NCI-H2107 (cell line): ENCODE measurements at places on chromosomes 7 and 10.

- DNase-seq, result no peak
These were observed 42.2 kb upstream of the PFKP start for GRCh38 chr10:3025026-3025683.

DNA sequence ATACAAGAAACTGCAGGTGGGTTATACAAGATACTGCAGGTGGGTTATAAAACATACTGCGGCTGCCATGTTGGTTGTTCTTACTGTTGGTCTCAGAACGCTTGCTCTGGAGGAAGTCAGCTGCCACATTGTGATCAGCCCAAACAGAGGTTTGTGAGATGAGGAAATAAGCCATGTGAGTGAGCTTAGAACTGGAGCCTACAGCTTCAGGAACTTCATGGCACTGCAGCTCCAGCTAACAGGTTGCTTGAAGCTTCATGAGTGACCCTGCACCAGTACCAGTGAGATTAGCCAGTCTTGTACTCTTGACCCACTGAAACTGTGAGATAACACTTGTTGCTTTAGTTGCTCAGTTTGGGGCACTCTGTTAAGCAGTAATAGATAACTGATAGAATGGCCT, 74.5 kb upstream of the PRKCQ start:
- no peak for DNase-seq

GRCh38 chr7:34073676-34074075, 168.3 kb downstream of the BMPER start:
- no peak for DNase-seq

DNA sequence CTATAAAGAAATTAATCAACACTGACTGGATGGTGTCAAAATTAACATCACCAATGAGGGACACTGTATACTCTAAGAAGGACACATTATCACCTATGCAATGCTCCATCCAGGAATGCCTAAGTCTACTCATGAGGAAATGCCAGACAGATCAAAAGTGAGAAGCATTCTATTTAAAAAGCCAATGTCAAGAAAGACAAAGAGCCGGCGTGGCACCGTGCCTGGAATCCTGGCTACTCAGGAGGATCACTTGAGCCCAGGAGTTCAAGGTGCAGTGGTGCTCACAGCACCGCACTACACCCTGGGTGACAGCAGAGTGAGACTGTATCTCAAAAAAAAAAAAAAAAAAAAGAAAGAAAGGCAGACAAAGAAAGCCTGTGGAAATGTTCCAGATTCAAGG, 45.5 kb upstream of the ANAPC16 start:
- no peak for DNase-seq

DNA sequence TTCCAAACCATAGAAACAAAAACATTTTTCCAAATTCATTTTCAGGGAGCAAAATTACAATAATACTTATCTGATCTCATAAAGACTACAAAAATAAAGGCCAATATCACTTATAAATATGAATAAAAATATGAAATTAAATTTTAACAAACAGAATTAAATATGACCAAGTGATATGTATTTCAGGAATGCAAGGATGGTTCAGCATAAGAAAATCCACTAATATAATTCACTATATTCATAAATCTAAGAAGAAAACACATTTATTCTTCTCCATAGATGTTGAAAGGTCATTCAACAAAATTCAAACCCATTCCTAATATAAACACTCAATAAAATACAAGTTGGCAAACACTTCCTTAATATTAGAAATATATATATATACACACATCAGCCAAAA, 115.2 kb upstream of the TMEM168 start:
- no peak for DNase-seq

DNA sequence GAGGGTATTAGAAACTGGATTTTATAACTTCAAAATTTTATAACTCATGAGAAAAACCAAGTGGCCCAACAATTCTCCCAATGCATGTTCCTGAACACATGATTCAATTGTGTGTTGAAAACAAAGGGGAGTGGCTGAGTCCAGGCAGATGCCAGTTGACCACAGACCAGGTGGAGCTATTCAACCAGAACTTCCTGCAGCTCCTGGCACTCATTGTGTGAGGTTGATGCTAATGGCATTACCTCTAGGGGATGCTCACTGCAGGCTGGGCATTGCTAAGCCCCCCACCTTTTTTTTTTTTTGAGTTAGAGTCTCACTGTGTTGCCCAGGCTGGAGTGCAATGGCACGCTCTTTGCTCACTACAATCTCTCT, 20.3 kb downstream of the MYOF start:
- DNase-seq, result peak; percentile 45

DNA sequence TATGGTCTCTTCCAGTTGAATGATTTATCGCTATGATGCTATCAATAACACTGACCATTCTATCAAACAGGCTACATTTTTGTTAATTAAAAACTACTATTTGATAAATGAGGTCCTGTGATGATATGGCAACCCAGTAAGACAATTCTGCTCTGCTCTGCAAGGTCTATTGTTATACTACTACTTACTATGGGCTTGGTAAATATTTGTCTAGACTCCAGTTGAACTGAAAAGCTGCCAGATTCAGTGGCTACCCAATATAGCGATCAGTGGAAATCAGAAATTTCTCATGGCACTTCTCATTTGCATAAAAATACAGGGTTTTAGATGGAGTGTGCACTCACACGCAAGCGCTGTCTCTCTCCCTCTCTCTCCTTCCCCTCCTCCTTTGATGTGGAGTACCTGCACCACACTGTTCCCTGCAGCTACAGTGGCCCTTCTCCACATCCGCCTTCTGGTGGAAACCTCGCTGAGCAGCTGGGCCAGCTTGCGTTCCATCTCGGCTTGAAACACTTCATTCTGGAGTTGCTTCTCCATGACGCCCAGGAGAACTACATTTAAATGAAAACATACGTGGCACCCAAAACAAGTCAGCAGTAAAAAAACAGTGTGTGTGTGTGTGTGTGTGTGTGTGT, 77.9 kb downstream of the KIAA1549 start:
- no peak for DNase-seq

DNA sequence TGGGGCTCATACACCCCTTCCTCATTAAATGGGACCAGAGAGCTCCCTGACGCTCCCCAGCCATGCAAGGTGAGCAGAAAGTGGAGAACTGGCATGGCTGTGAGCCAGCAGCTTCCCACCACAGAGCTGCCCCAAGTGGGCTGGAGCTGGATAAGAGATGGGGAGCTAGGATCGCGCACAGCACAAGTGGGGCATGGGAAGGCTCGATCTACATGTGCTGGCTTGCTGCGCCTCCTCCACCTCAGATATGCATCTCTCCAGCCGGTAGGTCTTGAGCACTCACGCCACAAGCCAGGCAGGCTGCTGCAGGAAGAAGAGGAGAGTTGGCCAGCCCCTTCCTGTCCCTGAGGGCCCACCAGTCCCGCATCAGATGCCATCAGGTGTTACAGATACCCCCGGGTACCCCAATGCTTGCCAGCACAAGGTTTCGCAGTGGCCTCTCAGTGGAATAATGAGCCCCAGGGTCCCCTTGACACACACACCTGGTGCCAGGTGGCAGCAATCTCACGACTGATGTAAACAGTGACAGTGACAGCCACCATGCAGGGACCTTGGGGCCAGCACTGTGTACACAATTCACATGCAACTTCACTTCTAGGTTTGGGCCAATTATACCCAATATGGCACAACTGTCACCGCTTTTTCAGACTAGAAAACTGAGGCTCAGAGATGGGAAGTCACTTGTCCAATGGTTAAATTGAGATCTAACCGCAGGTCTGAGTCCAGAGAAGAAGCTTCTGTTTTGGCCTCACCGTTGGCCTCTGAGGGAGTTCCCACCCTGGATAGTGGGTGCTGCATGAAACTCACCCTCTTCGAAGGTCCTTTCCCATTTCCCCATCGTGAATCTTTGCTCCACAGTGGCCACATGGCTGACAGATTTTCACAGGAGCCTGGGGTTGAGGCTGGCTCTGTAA, 79.3 kb downstream of the OAT start:
- no peak for DNase-seq

DNA sequence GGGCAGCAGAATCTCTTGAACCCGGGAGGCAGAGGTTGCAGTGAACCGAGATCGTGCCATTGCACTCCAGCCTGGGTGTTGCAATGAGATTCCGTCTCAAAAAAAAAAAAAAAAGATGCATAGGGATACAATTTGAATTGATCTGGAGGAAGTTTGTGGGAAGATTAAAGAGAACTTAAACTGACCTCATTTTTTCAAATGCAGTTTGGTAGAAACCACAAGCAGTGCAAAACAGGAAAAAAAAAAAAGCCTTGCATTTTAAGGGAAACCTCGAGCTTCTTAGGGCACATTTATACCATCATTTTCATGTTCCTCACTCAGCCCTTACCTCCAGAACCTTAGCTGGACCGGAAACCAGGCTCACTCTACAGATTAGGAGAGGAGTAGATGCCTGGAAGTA, 2.8 kb downstream of the KCTD7 start:
- DNase-seq, result no peak

DNA sequence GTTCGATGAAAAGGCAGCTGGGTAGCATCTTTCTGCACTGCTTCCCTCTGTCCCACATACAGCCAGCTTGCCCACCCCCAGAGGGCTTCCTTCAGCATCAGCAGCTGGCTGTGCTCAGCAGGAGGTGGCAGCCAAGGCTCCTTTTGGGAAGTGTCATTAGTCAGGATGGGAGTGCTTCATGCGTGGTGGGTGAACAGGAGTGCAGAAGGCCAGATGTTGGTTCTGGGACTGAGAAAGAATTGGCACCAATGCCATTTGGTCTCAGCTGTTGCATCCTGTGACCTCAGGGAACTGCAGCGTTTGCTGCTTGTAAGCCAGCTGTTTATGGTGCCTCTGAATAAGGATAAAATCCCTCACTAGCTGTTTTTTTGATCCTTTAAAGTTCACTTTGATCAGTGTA, 131.1 kb upstream of the SORCS3 start:
- DNase-seq, result no peak

DNA sequence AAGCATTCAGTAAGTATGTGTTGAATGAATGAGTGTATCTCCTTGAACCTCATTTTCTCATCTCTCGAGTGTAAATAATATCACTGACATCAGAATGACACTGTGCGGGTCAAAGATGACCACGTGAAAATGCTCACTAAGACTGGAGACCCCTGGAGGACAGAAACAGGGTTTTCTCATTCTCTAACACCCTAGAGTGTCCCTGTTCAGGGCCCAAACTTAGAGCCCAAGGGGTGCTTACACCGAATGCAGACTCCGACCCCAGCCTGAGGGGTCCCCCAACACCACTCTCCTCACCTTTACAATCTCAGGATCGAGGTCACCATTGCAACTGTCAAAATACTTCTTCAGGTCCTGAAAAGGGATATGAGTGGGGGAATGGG, 1.4 kb downstream of the CDK5 start:
- no peak for DNase-seq

DNA sequence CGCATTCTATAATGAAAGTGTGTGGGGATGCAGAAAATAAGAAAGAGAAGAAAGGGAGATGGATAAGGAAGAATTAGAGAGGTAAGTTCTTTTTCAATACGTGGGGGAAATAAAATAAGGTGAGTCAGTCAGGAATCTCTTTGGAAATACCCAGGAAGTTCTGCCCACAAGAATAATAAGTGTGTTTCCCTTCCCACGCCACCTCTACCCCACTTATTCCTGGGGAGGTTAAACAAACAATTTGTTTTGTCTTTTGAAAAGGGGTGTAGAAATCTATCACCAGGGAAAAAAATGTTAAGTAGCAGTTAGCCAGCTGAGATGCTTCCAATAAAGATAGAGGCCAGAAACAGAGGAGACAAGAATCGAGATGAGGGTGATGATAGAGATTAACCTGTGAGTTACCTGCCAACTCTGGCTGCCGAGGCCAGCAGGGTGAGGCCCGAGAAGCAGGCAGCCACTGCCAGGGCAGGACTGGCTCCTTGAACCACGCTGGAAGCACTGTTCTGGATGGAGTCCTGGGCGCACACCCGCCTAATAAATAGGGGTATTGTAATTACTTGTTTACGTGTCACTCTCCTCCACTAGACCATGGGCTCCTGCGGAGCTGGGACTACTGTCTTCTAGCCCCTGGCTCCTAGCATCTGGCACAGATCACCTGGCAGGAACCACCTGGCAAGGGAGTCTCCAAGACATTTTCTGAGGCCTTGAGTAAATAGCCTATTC, 191.3 kb downstream of the FGFR2 start:
- DNase-seq, result no peak

- no peak for DNase-seq
These were observed 22.6 kb upstream of the CROT start for GRCh38 chr7:87322912-87323311.

- no peak for DNase-seq
These were observed 32.1 kb downstream of the SLC29A4 start for GRCh38 chr7:5314864-5315263.

DNA sequence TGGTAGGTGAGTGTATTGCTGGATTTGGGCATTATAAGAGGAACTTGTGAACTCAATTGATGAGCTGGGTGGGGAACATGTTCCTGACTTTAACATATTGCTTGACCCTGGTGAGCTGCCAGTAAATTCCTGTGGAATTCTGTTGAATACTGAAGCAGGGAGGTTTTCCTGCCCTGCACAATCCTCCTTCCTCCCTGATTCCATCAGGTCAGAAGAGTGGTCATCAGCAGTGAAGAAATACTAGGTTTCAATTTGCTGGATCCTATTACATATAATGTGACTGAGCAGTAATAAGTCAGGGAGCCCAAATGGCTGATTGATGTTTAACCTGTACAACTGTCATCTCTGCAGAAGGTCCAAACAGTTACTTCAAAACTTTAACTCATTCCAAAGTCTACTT, 581.2 kb downstream of the SUGCT start:
- no peak for DNase-seq

DNA sequence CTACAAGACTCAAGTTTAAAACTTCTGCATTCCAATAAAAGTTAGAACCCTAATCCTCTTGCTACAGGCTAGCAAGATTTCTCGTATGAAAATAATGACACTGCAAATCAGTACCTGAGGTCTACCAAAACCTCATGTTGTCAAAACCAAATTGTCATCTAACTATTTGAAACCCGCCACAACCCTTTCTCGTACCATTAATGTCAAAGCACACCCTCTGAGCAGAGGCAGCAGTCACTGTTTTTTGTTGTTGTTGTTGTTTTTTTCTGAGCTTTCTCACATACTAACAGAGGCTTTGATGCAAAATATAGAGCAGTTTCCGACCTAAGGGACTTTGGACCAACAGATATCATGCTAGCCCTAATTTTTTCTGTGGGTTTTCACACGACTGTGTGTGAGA, 563.9 kb upstream of the C7orf33 start:
- no peak for DNase-seq

- no peak for DNase-seq
These were observed 67.0 kb downstream of the EXOC4 start for GRCh38 chr7:133319842-133320241.

- DNase-seq, result no peak
These were observed 143.6 kb upstream of the KIF5B start for GRCh38 chr10:32199714-32200394.
